ENCODE measurements at places on chromosomes 1 and 21.

DNA sequence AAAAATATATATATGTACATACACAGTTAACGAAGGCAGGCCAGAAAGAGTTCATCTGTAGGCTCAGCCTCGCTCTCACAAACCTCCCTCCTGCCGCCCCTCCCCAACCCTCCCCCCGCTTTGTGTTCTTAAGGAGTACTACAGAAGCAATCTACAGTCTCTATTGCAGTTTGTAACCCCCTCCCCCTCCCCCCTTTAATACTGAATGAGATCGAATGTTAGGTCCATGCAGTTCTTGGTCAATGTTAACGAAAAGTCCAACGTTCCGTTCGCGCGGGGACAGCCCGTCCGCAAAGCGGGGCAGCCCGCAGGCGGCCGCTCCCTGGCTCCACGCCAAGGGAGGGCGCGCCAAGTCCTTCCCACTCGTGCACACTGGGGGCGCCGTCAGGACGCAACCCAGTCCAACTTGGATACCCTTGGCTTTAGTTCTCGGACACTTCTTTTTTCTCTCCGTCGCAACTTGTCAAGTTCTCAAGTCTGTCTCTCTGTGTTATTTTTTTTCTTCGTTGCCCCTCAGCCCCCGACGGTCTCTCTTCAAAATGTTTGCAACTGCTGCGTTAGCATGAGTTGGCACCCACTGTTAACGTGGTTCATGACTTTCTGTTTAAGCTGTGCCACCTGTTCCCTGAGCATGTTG lies 2.2 kb downstream of the JUN start:
- DNase-seq: no peak

GRCh38 chr1:118145721-118146120 lies 39.3 kb downstream of the SPAG17 start:
- DNase-seq: no peak

DNA sequence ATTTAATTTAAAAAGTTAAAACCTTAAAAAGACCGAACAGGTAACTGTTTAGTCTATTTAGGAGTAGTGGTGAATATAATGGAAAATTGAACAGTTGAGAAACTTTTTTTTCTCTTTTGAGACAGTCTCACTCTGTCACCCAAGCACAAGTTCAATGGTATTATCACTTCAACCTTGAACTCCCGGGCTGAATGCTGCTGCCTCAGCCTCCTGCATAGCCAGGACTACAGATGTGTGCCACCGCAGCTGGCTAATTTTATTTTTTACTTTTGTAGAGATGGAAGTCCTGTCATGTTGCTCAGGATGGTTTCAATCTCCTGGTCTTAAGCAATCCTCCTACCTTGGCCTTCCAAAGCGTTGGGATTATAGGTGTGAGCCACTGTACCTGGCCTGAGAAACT lies 16.2 kb upstream of the GBP2 start:
- no peak for DNase-seq

- no peak for DNase-seq
Observed at GRCh38 chr1:206524739-206525364, 17.5 kb downstream of the RASSF5 start.

DNA sequence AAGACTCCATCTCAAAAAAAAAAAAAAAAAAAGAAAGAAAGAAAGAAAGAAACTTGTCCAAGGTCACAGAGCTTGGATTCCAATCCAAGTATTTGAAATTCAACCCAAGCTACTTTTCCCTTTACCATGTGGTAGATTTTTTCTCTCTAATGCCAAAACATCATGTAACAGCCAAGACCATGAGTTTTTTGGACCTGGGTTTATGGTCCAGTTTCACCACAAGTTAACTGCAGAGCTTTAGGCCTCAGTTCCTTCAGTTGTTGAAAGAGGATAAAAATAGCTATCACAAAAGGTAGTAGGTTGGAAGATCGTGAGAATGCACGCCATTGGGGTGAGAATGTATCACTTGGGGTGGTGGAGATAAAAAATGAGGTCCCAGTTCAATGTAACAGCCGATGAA lies 33.4 kb downstream of the ATP2B4 start:
- DNase-seq: no peak

All from GM18507 (cell line).